ENCODE measurements at places on chromosomes 3 and 15.

DNA sequence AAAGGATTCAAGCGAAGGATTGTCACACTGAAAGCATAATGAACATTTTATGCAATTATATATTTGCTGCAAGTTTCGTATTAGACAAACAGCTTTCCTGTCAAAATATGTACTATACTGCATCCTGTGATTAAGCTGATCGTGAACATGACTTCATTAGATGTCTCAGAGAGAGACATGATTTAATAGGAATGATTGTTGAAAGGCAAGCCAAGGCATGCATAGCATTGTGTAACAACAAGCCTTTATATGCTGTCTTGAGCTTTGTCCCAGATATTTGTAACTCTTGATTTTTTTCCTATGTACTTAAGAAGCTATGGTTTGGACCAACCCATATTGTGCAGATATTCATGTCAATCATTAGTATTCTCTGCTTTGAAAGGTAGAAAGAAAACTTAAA, 309.1 kb downstream of the KCNH8 start:
- no peak for DNase-seq

GRCh38 chr3:35422101-35422500, 217.2 kb upstream of the ARPP21 start:
- DNase-seq = no peak

GRCh38 chr3:11699083-11699427, 55.3 kb upstream of the VGLL4 start:
- no peak for DNase-seq

GRCh38 chr15:66404532-66404931, 17.8 kb downstream of the MAP2K1 start:
- DNase-seq = no peak

- DNase-seq = no peak
These were observed 56.0 kb upstream of the LCTL start for GRCh38 chr15:66621491-66622467.

GRCh38 chr3:141677701-141678100, 60.4 kb upstream of the RNF7 start:
- DNase-seq = no peak

DNA sequence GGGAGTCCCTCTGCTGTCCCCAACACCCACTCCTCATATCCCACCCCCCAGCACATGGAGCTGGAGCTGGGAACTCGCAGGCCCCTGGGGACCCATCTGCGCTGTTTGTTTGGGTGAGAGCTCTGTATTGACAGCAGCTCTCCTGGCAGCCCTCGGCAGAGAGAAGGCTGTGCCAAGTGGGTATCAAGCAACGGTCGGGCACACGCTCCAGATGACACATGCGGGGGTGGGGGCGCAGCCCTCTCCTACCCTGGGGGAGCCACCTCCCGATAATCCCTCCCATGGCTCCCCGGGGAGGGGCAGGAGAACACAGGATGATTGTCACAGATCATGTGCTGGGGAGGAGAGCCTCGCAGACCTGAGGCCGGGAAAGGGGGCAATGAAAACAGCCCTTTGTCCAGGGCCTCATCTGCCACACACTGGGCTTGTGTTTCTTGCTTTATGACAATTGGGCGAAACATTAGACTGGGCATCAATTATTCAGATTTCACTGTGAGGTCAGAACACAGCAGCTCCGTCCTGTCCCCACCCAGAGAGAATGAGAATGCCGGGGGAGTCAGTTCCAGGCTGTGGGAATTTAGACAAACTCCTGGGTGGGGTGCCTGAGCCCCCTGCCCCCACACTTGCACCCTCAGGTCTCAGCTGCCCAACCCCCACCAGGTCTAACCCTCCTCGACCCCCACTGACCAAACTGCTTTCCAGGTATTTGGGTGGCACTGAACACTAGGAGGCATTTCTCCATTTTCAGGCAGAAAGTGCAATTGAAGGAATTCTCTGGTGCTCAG, 46.4 kb upstream of the KLF13 start:
- no peak for DNase-seq

GRCh38 chr15:80834906-80835305, 55.7 kb downstream of the CEMIP start:
- DNase-seq = no peak

- no peak for DNase-seq
These were observed 20.0 kb upstream of the PRR23E start for GRCh38 chr3:127172781-127173515.

- DNase-seq = no peak
These were observed 51.3 kb downstream of the ETV5 start for GRCh38 chr3:186057594-186057993.

GRCh38 chr3:157494581-157495281, 8.5 kb downstream of the VEPH1 start:
- no peak for DNase-seq

DNA sequence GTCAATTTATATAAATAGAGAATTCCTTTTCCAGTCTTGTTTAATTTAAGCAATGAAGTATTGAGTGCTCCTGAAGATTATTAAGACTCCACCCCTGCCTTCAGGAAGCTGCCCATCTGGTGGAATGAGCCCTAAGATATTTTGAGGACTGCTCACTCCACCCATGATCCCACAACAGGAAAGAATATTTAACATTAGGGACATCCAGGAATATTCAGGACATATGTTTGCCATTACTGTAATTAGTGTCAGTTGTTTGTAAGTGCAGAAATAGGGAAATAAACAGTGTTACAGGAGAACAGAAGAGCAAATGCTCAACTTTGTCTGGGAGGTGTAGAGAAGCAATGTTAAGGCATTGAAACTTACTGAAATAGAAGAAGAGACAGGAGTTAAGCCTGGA, 375.0 kb downstream of the ROBO2 start:
- no peak for DNase-seq

- no peak for DNase-seq
These were observed 124.1 kb upstream of the CHRM5 start for GRCh38 chr15:33844186-33844585.

GRCh38 chr3:2714834-2715233, 395.3 kb downstream of the IL5RA start:
- DNase-seq = no peak

DNA sequence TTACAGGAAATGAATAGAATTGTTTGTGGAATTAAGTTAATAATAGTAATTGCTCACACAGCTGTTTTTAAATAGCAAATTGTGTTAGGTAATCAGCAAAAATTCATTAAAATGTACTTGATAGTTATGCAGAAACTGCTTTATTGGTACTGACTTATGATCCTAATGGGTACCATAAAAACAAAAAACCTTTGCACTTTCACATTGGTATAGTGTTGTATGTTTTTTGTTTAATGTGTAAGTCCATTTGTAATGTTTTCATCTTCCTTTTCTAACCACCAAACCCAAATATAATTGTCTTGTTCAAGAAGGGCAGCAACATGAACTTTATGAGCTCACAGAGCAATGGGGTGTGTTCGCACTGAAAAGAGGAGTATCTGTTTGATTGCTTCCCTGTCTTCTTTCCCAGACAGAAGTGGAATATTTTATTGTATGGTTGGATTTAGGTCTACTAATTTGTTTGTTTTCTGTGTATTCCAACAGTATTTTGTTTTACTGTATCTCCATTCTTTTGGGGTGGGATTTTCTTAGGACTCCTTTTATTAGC, 135.8 kb downstream of the TCF12 start:
- DNase-seq = no peak

DNA sequence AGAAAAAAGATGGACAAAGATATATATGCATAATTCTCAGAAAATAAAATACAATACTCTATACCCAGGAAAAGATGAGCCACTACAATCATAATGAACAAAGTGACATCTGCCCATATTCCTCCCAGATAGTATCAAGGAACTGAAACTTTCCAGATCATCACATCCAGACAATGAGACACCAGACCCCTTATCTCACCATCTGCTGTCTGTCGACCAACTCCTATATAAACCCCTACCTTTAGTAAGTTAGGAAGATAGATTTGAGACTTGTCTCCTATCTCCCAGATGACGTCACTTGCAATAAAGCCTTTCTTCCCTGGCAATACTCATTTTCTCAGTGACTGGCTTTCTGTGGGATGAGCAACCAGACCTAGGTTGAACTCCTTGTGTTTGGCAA, 1071.6 kb downstream of the PLOD2 start:
- no peak for DNase-seq

GRCh38 chr15:75685195-75685594, 27.5 kb downstream of the CSPG4 start:
- DNase-seq = no peak

DNA sequence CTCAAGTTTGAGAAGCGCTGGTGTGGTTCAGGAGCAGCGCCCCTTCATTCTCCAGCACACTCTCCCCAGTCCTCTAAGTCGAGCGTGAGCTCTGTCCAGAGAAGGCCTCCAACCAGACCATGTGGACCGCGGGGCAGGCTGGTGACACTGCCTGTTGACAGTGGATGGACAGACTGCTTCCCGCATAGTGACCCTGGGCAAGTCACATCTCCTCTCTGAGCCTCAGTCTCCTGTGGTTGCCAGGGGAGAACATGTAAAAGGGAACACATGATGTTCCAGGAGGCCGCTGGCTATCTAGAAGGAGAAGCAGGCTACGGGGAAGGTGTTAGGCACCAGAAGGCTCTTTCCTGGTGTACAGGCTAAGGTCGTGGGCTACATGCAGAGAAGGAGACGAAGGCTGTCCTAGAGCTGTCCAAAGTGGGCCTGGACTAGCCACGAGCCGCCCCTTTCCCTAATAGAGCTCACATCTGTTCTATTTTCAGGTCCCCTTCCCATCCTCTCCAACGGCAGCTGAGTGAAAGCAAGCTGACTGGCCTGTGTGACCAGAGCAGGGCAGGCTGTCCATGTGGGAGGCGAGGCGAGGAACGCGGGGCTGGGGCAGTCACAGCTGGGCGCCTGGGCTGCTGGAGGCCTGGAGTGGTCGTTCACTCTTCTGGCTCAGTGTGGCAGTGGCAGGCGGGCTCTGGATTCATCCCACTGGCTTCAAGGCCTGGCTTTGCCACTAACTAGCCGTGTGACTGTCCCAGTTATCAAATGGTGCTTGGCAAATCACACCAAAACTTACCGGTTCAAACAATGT, 11.1 kb downstream of the ISG20 start:
- DNase-seq = no peak

DNA sequence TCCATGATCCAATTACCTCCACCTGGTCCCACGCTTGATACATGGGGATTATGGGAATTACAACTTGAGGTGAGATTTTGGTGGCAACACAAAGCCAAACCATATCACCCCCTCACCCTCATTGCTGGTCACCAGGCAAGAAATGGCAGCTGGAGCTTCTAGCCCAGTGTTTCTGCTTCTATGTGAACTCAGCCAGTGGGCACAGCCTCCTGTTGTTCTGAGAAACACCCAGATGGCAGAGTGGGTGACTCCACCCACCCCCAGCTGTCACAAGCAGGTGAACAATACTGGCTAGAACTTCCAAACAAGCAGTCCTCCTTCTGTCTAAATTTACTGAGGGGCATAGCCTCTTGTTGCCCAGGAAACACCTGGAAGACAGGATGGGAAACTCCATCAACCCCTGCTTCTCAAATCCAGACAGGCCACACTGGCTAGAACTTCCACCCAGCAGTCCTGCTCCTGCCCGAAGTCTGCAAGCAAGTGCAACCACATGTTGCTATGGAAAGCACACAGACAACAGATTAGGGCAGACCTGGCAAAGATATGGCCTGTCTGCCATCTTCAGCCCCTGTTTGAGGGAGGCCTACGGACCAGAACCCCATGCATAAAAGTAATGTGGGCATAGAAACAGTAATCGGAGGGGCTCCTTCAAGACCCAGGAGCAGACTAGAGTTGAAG, 114.1 kb downstream of the DTWD1 start:
- DNase-seq = no peak

DNA sequence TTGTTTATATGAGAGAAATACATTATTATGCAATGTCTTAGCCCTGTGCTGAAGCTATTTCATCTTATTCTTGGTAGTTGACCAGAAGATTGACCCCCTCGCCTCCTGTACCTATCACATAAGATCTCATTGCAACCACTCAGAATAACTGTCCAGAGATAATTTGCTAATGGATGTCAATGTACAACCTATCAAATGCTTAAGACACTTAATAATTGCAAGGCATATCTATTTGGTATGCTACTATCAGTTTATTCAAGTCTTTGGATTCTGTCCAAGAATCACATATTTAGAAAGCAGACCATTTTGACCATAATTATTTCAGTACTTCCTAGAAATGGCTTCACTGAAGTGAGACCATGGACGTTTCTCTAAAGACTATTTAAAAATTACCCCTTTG, 241.6 kb downstream of the GAP43 start:
- no peak for DNase-seq

- no peak for DNase-seq
These were observed 83.5 kb upstream of the P3H2 start for GRCh38 chr3:190204200-190204599.

DNA sequence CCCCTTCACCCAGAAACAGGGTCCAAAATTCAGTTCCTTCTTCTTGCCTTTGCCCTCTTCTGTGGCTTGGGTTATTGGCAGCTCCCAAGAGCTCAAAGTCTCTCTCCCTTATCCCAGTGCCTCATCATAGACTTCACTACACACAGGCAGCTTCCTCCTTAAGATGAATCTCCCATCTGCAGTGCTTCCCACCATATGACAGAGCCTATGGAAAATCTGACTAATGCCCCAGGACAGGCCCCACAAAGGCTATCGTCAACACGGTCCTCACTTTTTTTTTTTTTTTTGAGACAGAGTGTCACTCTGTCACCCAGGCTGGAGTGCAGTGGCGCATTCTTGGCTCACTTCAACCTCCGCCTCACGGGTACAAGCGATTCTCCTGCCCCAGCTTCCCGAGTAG, 194.1 kb downstream of the MEX3B start:
- DNase-seq = no peak

DNA sequence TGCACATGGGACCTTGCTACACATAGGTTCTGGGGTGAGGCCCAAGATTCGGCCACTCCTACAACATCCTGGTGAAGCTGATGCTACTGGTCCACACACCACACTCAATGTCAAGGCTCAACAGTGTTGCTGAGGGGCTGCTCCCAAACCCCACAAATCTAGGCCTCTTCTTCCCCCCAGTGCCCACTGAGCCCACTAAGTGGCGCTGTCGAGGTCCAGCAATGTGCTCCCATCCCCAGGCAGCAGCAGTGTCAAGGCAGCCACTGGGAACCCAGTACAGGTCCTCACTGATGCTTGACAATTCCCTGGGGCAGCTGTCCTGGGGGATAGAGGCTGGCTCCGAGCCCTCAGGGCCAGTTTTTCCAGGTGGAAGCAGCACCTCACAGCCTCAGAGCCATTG, 21.5 kb downstream of the SCN5A start:
- DNase-seq = no peak

DNA sequence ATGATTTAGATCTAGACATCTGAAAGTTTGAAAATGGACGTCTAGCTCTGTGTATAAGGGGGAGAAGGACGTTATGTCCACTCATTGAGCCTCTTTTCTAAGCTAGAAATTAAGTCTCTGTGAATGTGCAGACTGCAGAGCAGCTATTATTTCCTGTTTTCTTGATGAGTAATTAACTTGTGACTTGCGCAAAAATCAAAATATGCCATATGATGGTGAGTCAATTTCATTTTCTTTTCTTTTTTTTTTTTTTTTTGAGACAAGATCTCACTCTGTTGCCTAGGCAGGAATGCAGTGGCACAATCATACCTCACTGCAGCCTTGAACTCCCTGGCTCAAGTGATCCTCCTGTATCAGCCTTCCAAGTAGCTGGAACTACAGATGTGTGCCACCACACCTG, 14.1 kb downstream of the LACTB start:
- DNase-seq = no peak

Measured in stimulated activated CD8-positive, alpha-beta memory T cell treated with anti-CD3 and anti-CD28 coated beads, Interleukin-15, amount 100 ng/mL, for 1 hour (primary cell).